Stomach (tissue), 19 donors: ENCODE measurements at places on chromosomes 1 and 21. TPM values are rescaled to one million over a fixed set of nuclear protein-coding genes. Genes with fewer than 3 reads are reported as not detected.

Gene ZNF695
- not detected for total RNA-seq

Gene GNG4
- 0.58 TPM for total RNA-seq

Gene MROH9
- total RNA-seq: not detected

Gene LCA5L
- total RNA-seq: not detected

Gene PRAMEF5
- not detected for total RNA-seq

Gene ILDR2
- not detected for total RNA-seq

Gene INKA2
- total RNA-seq: 3.2 TPM

Gene CLDN17
- total RNA-seq: not detected

Gene INSRR
- total RNA-seq: 0.29 TPM

Gene CHODL
- not detected for total RNA-seq

Gene LCE1A
- not detected for total RNA-seq

Gene AADACL3
- not detected for total RNA-seq

Gene SSX2IP
- total RNA-seq: 4.9 TPM

Gene CLEC20A
- total RNA-seq: not detected

Gene DHRS3
- 54.2 TPM for total RNA-seq

Gene PLA2G2F
- not detected for total RNA-seq

Gene C4BPB
- total RNA-seq: not detected

Gene ERG
- 14.5 TPM for total RNA-seq

Gene IFNLR1
- total RNA-seq: not detected

Gene LRRC38
- total RNA-seq: not detected

Gene PLA2G5
- total RNA-seq: 2.3 TPM

Gene UBASH3A
- not detected for total RNA-seq

Gene SLC1A7
- total RNA-seq: not detected

Gene TMED5
- total RNA-seq: 20.4 TPM

Gene GPX7
- total RNA-seq: 0.87 TPM

Gene CYP2J2
- 1.0 TPM for total RNA-seq

Gene ADORA1
- 0.18 TPM for total RNA-seq

Gene GPR153
- 2.3 TPM for total RNA-seq

Gene KIF17
- total RNA-seq: not detected

Gene TEX38
- not detected for total RNA-seq

Gene OR2G6
- total RNA-seq: not detected

Gene SERPINC1
- total RNA-seq: 0.18 TPM

Gene WNT3A
- total RNA-seq: not detected

Gene NGF
- total RNA-seq: 3.1 TPM

Gene NUP210L
- total RNA-seq: not detected

Gene LHX8
- not detected for total RNA-seq

Gene SAMD11
- 4.6 TPM for total RNA-seq

Gene PGD
- total RNA-seq: 227 TPM
